Brain (organoid and tissue), 16 donors: ENCODE measurements at places on chromosomes 3 and 15. TPM values are rescaled to one million over a fixed set of nuclear protein-coding genes. Genes with fewer than 3 reads are reported as not detected.

GRCh38 chr3:186959029-186959624 lies 28.8 kb downstream of the ST6GAL1 start:
- DNase-seq: no peak

DNA sequence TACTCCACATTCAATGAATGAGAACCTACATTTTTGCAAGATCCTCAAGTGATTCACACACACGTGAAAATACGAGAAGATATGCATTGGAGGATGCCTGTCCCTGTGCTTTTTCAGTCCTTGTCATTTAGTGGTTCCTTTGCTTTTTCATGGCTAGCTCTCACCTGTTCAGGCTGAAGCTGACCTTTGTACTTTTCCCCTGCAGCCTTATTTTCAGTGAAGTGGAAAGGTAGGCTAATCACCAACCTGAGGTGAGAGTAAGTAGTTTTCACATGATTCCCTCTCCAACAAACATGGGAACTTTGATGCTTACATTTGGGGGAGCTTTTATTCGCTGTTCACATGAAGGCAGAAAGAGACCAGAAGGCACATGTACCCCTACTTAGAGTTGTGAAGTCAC lies 8.3 kb downstream of the ITPR1 start:
- no peak for DNase-seq

- no peak for DNase-seq
Observed at GRCh38 chr3:32282578-32283154, 44.2 kb downstream of the CMTM8 start.

GRCh38 chr3:181725131-181725731 lies 13.5 kb downstream of the SOX2 start:
- peak; percentile 70 for DNase-seq

Gene TLR9
- polyA plus RNA-seq: 0.19 TPM

Gene SI
- not detected for polyA plus RNA-seq

Gene LRRN1
- 13.6 TPM for polyA plus RNA-seq
